Adipose tissue (tissue), 3 donors: ENCODE measurements at places on chromosomes 12 and 14. TPM values are rescaled to one million over a fixed set of nuclear protein-coding genes. Genes with fewer than 3 reads are reported as not detected.

RHOJ gene
- 22.0 TPM for polyA plus RNA-seq

NPFF gene
- polyA plus RNA-seq = 2.6 TPM

CISTR gene
- not detected for polyA plus RNA-seq

CCDC197 gene
- not detected for polyA plus RNA-seq

MOK gene
- polyA plus RNA-seq = 18.7 TPM

KRT83 gene
- not detected for polyA plus RNA-seq

EML5 gene
- polyA plus RNA-seq = 0.94 TPM

HECTD4 gene
- 16.6 TPM for polyA plus RNA-seq

ABCC9 gene
- polyA plus RNA-seq = 11.7 TPM

SYCP3 gene
- not detected for polyA plus RNA-seq

SSTR1 gene
- 2.1 TPM for polyA plus RNA-seq

PSMC6 gene
- 66.6 TPM for polyA plus RNA-seq

KRT6A gene
- 9.1 TPM for polyA plus RNA-seq
